ENCODE measurements at places on chromosomes 5 and 9.

GRCh38 chr5:117191251-117191650, 616.6 kb upstream of the SEMA6A start:
- no peak for DNase-seq

GRCh38 chr9:120894321-120895148, 17.5 kb upstream of the PHF19 start:
- DNase-seq = no peak

DNA sequence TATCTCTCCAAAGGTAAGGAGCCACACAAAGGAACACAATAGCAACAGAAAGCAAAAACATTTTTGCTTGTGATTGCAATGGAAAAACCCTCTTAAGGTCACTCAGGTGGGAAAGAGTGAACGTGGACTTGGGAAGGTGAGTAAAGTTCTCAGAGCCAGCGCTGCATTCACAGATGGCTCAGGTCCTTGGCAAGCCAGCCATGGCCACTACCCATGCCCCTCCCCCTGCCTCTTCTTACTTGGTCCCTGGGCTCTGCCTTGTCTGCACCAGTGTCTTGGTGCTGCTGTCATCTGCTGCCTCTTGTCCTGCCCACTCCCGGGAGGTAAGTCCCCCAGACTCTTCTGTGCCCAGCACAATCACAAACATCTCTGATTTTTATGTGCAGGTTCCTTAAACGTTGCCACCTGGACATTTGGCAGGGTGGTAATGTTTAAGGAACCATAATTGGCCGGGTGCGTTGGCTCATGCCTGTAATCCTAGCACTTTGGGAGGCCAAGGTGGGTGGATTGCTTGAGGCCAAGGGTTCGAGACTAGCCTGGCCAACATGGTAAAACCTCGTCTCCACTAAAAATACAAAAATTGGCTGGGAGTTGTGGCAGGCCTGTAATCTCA, 74.6 kb downstream of the FEM1C start:
- no peak for DNase-seq

- DNase-seq = no peak
These were observed 77.6 kb upstream of the SAP30L start for GRCh38 chr5:154368041-154368800.

- DNase-seq = no peak
These were observed 46.7 kb downstream of the IL31RA start for GRCh38 chr5:55897905-55898304.

GRCh38 chr5:1374679-1375055, 29.8 kb upstream of the CLPTM1L start:
- DNase-seq = no peak

DNA sequence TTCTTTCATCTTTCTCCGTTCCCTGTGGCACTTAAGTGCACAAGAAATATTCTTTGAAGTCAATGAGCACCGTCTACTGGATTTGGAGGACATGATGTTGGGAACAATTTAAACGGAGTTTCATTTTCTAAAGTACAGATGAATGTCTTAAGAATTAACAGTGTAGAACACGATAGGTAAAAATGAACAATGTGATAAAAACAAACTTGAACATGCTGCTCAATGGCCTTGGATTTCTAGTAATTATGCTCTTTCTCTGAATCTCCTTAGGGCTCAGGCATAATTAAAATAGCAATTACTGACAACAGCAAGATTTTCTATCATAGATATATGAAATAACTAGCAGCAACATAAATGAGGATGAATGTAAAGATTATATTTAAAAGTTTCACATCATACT, 142.2 kb upstream of the CDH6 start:
- no peak for DNase-seq

DNA sequence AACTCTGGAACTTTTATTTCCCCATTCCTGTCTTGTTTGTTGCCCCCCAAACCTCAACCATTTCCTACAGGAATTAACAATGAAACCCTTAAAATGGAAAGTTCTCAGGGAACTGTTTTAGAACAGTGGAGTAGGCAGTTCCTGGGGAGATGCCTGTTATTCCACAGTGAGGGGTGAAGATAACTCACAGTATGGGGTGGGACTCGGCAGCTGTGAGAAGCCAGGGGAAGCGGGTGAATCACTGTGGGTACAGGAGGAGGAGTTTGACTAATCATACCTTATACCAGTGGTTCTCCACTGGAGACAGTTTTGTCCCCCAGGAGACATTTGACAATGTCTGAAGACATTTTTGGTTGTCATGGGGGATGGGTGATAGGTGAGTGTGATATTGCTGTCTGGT, 36.9 kb upstream of the GLRA1 start:
- no peak for DNase-seq

DNA sequence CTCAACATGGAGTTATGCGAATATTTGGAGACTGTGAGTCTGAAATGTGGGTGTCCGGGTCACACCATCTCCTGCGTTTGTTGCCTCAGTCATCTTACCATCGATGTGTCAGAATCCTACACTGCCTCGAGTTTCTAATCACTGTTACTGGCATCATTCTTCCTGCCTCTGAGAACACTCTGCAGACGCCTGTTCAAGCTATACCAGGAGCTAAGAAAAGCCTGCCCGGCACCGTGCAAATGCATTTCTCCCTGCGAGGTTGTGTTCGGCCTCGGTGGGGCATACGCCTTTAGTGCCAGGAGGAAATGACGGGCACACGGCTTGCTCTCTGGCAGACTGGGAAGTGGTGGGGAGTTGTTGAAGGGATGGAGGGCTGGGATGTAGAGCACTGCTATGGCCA, 31.2 kb upstream of the SLC25A51 start:
- no peak for DNase-seq

DNA sequence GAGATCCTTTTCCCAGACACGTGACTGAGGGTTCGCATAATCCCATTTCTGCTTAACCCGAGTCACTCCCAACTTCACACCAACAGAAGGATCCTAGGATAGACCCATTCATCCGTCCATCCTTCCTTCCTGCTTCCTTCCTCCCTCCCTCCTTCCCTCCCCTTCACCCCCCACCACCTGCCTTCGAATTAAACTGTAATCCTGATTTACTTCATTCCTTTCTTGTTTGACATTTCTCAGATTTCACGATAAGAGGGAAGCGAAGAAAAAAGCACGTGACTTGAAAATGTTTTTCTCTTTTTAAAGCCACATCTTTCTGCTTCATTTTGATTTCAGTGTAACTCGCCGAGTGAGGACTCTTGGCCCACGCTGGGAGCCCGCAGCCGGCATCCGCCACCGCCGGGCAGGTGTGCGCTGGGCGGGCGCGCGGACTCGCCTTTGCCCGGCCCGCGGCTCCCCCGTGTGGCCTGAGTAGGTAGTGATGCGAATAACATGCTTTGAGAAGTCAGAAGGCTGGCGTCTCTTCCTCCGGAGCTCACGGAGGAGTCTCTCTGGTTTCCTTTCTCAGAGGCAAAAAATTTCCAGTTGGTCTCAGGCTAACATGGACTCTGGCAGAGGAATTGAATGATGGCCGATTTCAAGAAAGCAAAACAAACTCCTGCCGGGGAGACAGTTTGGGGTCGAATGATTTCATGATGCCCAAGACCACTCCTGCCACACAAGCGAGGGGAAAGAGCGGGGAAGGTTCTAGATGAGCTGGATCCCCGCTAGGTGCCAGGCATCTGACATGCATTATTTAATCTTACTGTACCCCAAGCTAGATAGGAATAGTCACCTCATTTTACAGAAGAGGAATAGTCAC, 117.7 kb downstream of the SLC12A2 start:
- peak; percentile 76 for DNase-seq

GRCh38 chr5:36661456-36662220, 55.2 kb downstream of the SLC1A3 start:
- no peak for DNase-seq

DNA sequence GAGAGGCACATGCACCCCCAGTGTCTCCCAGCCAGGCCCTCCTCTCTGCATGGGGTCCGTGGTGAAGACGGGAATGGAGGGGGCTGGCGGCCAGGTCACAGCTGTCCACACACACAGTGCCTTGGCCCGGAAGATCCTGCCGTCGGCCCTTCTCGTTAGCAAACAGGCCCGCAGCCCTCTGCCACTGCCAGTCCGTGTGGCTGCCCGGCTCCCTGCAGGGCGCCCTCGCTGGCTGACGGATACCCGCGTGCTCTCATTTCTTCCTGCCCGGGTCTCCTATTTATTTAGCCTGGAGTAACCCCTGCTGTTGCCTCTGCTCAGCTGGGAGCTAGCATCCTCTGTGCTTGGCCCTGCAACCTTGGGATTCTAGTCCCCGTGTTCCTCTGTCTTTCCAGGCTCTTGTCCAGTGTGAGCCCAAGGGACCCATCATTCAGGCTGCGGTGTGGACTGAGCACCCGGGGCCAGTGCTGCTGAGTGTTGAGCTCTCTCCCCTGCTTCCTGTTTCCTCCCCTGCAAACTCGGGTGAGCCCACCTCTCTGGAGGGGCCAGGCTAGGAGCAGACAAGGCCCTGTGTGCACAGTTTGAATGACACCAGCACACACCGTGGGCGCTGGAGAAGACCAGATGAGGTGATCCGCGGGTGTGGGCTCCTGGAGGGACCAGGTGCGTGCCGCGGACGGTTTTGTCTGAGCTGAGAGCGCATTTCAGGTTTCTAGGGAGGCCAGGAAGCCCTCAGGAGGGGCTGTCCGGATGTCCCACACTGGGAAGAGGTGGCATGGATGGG, 14.6 kb upstream of the RNU6ATAC start:
- DNase-seq = no peak

- DNase-seq = no peak
These were observed 75.5 kb downstream of the COL5A1 start for GRCh38 chr9:134717056-134717455.

DNA sequence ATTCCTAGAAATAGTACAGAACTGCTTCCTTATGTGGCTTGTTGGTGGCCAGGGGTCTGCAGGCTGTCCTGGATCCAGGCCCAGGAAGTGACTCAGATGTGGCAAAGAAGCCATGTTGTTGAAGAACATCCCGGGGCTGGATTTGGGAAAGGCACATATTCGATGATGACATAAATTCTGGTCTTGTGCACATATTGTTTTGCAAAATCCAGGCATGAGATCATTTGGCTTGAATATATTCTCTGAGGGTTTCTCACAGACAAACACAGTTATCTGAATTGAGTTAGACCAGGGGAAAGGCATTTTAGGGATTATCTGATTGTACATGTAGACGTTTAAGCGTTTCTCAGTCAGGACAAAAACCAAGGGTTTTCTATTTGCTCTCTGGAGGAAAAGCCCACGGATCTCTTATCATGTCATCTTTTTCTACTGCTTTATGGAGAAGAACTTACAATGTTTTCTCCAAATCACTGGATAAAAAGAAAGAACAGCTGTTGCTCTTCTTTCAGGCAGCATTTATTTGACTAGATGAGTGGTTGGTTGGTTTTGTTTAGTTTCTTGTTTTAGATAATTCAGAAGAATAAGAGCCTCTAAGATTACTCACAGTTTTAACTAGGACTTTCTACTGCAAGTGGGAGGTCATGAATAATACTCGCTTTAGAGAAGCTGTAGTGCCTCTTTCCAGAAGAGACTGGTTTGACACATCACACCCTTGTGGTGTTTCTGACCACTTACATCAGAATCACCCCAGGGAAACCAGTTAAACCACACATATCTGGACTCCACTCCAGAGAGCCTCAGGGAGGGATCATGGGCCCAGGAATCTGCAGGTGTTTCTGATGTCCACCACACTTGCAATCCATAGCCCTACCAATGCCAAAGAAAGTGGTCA, 29.5 kb upstream of the LHFPL2 start:
- no peak for DNase-seq

GRCh38 chr5:171357843-171358242, 29.8 kb upstream of the NPM1 start:
- DNase-seq = no peak

DNA sequence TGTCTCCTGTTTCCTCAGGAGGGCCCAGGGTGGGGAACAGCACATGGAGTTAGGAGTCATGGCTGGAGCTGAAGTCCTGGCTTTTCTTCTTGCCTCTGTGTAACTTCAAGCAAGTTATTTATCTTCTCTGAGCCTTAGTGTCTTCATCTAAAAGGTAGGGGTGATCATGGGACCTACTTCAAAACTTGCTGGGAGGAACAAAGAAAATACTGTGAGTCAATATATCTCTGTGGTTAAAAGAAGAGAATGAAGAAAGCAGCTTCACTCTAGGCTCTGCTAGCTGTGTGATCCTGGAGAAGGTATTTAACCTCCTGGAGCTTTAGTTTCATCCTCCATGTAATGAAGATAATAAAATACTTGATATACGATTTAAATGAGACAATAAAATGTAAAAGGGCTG, 26.5 kb downstream of the AFAP1L1 start:
- no peak for DNase-seq

DNA sequence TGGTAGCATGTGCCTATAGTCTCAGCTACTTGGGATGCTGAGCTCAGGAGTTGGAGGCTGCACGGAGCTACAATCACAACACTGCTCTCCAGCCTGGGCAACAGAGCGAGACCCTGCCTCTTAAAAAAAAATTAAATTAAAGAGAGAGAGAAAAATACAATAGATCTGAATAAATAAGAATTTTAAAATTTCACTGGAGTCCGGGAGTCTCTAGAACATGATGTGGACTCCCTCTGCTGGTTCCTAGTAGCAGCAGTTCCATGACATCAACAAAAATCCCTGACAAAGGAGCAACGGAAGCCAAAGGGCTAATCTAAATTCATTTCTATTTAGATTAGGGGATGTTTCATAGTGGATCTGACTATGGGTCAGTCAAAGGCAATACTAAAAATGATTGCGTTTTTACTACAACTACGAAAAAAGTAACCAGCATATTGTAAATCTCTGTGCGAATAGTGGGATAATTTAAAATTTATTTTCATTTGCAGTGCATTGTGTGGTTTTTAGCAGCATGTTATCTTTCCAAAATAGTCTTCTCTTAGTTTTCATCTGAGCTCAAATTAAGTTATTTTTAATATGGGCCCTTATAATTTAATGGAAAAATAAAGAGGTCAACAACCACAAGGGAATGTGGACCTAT, 6.7 kb downstream of the INIP start:
- DNase-seq = no peak

GRCh38 chr9:108443741-108444140, 412.0 kb downstream of the ACTL7B start:
- DNase-seq = no peak

GRCh38 chr5:8598356-8598755, 729.4 kb downstream of the MTRR start:
- DNase-seq = no peak

DNA sequence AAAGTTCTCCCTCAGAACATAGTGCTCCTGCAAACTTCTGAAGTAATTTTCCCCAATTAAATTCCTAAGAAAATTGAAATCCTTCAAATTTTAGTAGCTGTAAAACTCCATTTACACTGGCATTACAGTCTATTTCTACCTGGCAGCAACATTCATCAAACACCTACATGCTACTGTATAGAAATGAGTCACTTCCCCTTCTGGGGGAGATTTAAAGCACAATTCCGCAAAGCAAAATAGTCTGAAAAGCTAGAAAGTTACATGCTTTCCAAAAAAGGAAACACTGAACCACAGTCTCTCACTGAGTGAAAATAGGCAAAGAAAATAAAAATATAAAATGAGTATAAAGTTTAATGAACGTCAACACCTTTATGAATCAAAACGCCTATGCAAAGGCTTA, 43.3 kb downstream of the MCTP1 start:
- no peak for DNase-seq
